ENCODE measurements at places on chromosomes 2 and 18.

- no peak for DNase-seq
Measured at GRCh38 chr2:144495227-144496091, 24.5 kb downstream of the ZEB2 start.

- DNase-seq = no peak
Measured at GRCh38 chr2:166376488-166376828, 714 bp upstream of the SCN9A start.

DNA sequence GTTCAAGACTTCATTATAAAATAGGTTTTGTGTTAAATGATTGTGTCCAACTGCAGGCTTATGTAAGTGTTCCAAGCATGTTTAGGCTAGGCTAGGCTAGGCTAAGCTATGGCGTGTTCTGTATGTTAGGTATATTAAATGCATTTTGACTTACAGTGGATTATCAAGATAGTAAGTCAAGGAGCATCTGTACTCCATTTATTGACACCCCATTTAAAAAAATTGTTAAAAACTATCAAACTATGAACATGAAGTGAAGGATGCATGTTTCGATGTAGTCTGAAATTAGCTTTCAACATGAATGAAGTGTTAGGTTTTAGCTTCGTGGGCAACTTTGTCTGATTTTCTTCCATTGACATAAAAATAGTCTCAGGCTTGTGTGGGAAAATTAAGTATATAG, 290.5 kb downstream of the PARD3B start:
- no peak for DNase-seq

DNA sequence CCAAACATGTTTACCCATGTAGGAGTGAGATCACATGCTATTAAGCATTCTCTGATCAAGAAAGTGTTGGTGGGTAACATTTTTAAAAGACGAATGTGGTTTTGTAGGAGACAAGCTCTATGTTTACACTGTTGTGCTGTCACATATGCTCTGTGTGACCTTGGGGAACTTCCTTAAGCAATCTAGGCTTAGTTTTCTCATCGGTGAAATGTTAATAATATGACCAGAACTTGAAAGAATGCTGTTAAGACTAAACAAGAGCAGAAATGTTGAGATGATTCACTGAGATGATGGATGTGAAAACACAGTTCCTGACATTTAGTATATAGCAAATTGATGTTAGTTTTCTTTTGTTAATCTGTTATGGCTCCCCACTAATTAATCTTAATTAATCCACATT, 860.9 kb upstream of the CNTNAP5 start:
- DNase-seq = no peak

GRCh38 chr2:158189526-158189925, 87.8 kb downstream of the UPP2 start:
- DNase-seq = no peak

DNA sequence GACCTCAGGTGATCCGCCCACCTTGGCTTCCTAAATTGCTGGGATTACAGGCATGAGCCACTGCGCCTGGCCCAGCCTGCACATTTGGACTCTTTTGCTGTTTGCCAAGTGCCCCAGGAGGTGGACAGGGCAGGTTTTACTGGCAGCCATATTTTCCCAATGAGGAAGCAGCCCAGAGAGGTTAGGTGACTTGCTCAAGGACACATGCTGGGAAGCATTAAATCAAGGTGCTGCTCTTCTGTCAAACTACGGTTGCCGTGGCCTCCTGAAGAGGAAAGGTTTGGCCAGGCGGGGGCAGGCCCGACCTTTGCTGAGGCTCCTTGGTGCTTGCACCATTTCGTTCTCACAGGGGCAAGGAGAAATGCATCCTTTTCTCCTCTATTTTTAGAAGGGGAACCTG, 44.0 kb downstream of the DNMT3A start:
- no peak for DNase-seq

DNA sequence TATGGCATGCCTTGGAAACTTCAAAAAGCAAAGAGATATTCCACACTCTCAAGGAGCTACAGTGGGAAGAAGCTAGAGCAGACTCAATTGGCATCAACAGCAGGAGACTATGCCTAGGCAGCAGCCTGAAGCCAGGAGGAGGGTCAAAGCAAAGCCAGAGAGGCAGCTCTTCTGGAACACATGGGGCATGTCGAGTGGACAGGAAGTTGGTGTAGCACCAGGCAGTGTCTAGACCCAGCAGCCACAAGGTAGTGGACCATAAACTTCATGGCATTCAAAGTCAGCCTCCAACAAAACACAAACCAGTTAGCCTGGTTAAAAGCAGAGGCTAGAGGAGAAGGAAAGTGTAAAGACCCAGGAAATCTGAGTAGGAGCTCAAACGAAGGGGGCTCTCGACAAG, 311.2 kb upstream of the PKDCC start:
- DNase-seq = no peak

- DNase-seq = no peak
Measured at GRCh38 chr2:219765231-219765911, 137.9 kb downstream of the SLC4A3 start.

DNA sequence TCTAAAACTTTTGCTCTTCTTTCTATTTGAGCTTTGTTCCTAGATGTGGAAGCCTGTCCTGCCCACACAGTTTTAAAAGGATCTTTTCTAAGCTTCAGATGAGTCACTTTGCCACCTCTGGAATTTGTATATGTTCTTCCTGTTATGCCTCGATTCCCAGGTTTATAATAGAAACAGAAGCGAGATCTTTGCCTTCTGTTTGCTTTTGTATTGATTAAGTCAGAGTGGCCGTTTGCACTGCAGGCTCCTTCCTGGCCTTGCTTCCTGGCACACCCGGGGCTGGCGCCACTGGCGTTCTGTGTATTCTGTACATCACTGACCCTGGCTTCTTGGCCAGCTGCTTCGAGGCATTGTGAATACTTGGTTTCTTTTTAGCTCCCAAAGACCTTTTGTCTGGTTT, 91.8 kb downstream of the MTCL1 start:
- peak; percentile 16 for DNase-seq

GRCh38 chr2:221156062-221156734, 415.9 kb downstream of the EPHA4 start:
- DNase-seq = no peak

DNA sequence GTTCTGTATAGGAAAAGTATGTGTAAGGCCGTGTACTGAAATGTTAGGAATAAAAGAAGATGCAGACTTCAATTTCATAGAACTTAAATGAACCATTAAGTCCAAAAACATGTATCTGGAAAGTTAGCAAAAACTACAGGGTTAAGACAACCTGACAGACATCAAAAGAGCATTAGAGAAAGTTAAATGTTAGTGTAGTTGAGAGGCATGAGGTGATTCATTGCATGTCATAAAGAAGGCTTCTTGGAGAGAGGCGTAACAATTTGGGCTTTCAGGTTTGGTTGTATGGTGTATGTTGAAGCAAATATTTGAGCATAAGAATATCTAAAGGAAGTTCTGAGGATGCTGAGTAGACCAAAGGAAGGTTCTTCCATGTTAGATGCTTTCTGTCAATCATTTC, 6.3 kb downstream of the EPC2 start:
- no peak for DNase-seq

- DNase-seq = no peak
Measured at GRCh38 chr2:31475692-31476091, 61.1 kb upstream of the XDH start.

DNA sequence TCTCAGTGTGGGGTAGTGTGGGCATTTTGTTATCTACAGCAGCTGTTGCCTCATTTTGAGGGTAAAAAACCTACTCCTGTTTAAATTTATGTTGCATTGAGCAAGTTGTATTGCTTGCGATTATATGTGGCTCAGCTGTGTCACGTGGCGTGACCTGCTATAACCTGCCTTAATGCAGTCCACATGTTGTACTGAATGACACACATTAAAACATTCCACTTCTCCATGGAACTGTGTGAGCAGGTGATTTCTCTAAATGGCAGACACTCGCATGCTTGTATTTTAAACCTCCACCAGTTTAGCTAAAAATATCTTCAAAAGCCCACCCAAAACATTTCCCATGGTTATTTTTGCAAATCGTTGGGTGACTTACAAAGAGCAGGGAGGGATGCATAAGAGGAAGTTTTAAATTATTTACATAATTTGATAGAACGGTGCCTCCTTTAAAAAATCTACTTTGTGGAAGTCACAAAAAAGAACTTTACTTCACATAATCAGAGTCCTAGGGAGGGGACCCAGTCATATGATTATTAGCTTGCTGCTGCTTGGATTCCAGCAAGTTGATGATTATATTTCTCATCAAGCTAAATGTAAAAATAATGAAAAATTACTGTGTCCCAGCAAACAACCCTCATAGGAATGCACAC, 163.3 kb upstream of the ZEB2 start:
- no peak for DNase-seq

- no peak for DNase-seq
Measured at GRCh38 chr2:148725564-148725963, 81.0 kb downstream of the EPC2 start.

DNA sequence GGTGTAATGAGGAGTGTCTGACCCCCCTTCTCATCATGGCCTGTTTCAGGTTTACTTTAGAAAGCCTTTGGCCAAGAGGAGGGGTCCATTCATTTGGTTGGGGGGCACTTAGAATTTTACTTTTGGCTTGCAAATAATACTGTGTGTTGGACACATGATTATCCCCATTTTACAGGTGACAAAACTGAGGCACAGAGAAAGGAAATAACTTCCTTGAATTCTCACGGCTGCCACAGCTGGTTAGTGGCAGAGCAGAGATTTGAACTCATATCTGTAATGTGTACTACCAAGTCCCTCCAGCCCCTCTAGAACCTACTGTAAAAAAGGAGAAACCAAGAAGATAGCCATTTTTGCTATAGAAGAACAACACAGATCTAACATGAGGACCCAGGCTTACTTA, 124.8 kb upstream of the NDUFV2 start:
- DNase-seq = no peak

- no peak for DNase-seq
Measured at GRCh38 chr2:25557179-25558036, 116.0 kb downstream of the DTNB start.

DNA sequence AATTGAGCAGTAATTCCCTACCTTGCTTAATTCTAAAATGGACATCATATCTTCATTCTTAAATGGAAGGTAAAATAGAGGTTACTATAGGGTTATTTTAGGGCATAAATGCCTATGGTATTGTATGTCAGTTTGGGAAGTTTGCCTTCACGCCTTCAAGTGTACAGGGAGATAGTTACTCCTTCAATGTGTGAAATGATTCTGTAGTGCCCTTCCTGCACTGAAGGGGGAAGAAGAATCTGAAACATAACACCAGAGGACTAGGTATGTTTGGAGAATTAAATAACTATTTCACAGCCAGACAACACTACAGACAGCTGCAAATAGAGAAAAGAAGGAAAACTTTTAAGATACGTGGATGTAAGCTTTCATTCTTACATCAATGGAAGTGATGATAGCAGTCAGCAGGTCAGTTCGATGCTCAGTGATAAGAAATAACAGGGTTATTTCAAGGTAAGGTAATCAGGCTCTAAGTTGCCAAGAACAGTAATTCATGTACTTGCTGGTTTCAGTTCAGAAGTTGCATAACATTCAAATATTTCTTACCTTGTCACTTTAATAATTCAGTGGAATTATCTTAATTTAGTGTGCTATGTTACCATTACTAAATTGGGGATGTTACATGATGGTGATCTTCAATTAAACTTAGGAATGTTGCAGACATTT, 4.0 kb downstream of the PKP4 start:
- no peak for DNase-seq

DNA sequence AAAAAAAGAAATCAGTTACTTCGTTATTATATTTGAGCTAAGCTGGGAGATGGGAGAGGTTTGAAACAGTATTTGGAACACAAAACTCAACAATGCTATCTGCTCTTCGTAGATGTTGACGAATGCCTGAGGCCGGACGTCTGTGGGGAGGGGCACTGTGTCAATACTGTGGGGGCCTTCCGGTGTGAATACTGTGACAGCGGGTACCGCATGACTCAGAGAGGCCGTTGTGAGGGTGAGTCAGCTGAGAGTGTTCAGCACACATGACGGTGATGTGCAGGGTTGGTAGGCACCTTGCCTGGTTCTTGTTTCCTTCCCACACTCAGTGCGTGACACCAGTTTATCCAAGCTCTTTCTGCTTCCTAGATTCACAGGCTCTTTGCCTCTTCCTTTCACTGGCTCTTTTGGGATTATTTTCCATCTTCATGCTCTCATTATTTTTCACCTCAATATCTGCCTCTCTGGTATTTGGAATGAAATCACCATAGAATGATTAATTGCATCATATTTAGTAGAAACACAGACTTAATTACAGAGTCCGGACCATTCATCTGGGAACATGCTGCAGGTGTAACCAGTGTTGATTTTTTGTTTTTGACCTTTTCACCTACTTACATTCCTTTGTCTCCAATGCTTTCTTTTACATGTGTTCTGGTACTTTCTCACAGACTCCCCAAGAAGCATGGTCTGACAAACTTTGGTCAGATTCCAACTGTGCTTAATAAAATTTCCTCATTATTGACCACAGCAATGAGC, 200.6 kb upstream of the RASGRP3 start:
- DNase-seq = peak; percentile 94

DNA sequence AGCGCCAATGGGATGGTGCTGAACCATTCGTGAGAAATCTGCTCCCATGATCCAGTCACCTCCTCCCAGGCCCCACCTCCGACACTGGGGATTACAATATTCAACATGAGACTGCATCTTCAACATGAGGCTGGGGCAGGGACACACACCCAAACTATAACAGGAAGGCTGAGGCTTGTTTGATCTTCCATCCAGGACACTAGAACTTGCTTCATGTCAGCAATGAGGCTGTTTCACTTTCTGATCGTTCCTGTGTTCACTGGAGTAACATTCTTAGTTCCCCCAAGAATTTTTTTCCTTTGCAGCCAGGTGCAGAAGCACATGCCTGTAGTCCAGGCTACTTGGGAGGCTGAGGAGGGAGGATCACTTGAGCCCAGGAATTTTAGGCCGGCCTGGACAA, 30.8 kb upstream of the SOX11 start:
- no peak for DNase-seq

- DNase-seq = no peak
Measured at GRCh38 chr2:169112841-169113240, 43.5 kb downstream of the DHRS9 start.

GRCh38 chr2:118049816-118050140, 35.9 kb upstream of the CCDC93 start:
- no peak for DNase-seq
